ENCODE measurements at places on chromosomes 6 and 20.

GRCh38 chr6:160790028-160790792, 88.2 kb downstream of the PLG start:
- DNase-seq: no peak

DNA sequence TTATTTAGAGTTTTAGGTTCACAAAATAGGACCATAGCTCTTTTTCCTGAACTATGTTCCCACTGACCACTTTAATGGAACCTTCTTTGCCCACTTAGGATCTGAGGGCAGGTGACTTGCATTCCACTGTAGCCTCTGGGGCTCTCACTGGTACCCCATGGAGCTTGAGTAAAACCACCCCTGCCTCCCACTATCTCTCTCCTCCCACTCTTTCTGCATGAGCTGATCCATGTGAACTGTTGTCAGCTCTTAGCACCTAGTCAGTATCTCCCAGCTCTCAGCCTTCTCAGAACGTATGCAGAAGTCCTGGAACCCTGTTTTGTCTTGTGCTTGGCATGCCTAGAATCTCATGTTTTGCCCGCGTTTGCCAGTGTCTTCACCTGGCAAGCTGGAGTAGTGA, 200.6 kb upstream of the SNX9 start:
- no peak for DNase-seq

- DNase-seq: no peak
These were observed 33.7 kb upstream of the EPB41L2 start for GRCh38 chr6:131096786-131097185.

DNA sequence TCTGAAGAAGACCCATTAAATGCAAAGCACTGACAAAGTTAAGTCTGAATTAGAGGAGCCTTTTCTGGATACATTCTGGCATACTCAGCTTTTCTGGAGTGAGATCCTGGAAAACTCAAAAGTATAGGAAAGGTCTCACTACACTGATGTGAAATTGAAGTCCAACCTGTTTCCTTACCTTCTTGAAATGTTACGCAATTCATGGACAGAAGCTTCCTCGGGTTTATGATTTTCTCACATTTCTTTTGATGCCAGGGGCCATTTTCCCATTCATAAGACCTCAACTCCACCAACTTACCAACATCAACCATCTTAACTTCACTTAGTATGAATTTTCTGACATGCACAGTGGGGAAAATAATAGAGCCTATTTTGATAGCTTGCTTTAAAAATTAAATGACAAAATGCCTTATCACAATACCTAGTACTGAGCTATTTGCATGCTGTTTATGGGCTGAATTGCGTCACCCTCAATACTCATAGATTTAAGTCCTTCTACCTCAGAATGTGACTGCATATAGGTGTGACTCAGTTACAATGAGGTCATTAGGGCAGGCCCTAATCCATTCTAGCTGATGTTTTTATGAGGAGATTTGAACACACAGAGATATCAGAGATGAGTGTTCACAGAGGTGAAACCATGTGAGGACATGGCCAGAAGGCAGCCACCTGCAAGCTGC, 73.4 kb upstream of the RAB32 start:
- DNase-seq: no peak

DNA sequence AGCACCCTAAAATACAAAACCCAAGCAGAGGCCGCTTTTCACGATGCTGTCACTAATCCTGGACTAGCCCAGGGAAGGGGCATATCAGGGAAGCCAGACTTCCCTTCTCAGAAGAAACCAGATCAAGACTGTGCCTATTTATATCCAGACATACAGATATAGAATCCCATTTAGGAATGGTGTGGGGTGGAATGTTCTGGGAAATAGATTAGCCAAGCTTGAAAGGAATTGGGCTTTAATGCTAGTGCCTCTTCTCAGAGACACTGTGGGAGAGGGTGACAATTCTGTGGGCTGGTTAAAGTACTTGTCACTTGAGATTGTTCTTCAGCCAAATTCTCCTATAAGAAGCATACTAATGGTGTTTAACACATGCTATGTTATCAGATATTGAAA, 45.5 kb downstream of the SNAP25 start:
- no peak for DNase-seq

- DNase-seq: no peak
These were observed 51.4 kb upstream of the RPS6KA2 start for GRCh38 chr6:166678426-166678825.

GRCh38 chr20:61860260-61860987, 205.3 kb downstream of the TAF4 start:
- no peak for DNase-seq

DNA sequence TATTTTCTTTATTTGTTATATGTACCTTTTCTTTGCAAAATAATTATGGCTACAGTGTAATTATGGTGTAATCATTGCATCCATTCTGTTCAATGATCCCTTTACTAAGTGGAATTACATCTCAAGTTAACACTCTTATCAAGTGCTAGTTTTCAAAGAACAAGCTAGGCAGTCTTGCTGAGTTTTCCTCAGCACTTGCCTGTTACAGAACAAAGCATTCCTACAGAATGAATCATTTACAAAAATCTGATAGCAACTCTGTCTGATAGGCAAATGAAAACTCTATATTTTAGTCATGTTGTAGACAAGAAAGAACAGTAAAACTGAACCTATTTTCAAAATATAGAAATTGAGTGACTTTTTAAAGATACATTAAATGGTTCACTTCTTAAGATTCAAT, 109.8 kb upstream of the POU3F2 start:
- DNase-seq: no peak

GRCh38 chr20:61135968-61136367, 116.1 kb upstream of the CDH4 start:
- no peak for DNase-seq

GRCh38 chr6:79334674-79335073, 100.2 kb upstream of the HMGN3 start:
- no peak for DNase-seq

DNA sequence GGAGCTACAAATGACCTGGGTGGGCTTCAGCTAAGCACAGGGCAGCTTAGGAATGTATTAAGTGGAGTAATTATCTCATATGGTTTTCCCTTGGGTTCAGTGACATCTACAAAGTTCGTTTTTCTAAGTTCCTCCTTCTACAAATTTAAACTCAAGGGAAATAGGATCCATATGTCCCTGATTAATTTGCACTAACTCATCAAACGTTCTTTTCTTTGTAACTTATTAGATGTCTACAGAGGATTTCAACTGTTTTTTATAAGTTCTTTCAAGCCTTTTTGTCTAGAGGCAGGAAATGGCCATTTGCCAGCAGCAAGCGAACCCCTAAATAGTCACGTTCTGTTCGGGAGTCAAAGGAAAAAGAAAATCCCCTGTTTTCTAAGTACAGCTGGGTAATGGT, 1060.3 kb downstream of the KIF16B start:
- DNase-seq: no peak

DNA sequence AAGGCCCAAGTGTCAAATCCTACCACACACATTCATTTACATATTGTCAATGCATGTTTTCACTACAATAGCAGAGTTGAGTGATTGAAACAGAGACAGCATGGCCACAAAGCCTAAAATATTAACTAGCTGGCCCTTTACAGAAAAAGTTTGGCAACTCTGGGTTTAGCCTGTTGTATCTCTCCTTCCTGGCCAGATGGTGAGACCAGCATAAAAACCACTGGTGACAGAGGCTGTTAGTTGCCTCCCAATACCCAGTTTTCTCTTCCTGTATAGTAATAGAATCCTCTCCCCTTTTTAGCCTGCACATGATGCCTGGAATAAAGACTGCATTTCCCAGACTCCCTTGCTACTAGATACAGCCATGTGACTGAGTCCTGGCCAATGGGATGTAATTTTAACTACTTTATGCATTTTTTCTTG, 100.0 kb upstream of the TAB2 start:
- DNase-seq: no peak

GRCh38 chr6:133834472-133835170, 54.3 kb upstream of the TCF21 start:
- DNase-seq: no peak

GRCh38 chr6:124953808-124954207, 8.4 kb upstream of the RNF217 start:
- no peak for DNase-seq

- no peak for DNase-seq
These were observed 1.7 kb upstream of the SCAF8 start for GRCh38 chr6:154731296-154732218.

- DNase-seq: no peak
These were observed 3.9 kb downstream of the PEDS1 start for GRCh38 chr20:50149481-50150254.

DNA sequence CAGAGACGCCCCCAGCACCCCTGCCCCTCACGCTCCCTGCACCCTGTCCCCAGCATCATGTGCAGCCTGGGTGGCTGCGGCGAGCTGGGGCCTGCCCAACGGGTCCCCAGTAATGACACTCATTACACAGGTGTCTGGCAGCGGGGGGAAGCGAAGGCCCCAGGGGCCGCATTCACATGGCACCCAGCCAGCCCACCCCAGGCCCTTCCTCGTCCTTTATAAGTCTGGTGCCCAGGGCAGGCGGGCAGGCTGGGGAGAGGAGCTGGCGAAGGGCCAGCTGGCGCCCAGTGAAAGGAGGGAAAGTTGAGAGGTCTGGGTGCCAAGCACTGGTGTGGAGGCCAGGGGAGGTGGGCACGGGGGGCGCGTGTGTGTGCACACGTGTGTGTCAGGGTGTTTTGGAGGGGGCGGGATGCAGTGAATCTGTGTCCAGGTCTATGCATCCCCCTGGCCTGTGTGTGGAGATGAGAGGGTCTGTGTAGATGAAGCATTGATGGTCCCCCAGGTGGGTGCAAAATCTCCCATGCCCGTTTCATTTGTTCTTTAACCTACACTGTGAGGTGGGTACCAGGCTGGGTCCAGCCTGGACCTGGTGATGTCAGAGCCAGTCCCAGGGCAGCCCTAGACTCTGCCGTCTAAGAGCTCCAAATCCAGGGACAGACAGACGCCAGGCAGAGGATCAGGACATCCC, 105.3 kb downstream of the CEBPB start:
- no peak for DNase-seq

DNA sequence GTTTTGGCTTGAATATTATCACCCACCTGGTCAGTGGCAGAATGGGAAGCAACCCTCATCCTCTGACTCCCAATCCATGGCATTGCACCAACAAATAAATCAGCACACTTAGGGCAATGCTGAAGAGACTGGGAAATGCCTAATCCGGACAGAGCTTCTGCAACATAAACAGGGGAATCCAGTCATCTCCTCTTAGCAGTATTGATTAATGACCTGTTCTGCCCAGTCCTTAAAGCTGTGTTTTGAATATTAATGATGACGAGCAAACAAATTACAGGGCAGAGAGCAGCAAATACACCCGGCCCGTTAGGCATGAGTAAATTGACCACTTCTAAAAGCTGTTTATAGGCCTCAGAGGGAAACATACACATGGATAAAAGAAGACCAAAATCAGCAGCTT, 77.0 kb upstream of the B3GAT2 start:
- no peak for DNase-seq

GRCh38 chr6:160428069-160428430, 79.9 kb downstream of the SLC22A3 start:
- no peak for DNase-seq
